Trophoblast cell (in vitro differentiated cells and primary cell): ENCODE measurements at places on chromosomes 11 and 22.

DNA sequence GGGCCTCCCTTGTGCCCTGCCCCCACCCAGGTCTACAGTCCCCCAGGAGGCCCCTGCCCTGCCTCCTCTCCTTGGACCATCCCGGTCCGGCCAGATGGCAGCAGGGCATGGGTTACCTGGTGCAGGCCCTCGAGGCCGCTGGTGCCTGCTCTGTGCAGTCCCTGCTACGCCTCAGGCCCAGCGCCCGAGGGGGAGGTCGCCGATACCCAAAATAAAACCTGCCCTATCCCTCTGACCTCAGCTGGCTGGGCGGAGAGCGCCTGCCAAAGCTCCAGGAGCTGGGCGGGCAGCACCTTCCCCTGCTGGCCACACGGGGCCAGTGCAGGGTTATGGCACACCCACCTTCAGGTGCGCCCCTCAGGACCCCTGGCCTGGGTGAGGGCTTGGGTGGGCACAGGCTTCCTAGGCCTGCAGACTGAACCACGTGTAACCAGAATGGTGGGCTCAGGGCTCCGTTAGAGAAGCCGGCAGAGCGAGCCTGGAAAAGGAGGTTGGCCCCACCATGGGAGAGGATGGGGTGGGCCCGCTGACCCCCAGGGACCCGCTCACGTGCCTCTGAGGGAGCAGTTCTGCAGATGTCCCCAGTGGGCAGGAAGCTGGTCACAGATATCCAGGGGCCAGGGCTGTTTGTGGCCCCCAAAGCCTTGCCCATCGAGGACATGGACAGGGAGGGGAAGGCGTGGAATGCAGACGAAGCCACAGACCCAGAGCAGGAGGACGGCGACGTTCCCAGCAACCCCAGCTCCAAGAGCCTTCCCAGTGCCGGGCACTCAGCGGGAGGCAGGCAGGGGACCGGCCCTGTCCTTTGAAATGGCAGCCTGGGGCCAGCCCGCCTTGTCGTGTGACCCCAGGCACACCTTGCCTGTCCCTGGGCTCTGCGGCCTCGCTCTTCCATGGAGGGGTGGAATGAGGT, 1.7 kb upstream of the TNNT3 start:
- no peak for DNase-seq

GRCh38 chr22:42294034-42294985, 23.9 kb upstream of the TCF20 start:
- DNase-seq, result peak; percentile 66

DNA sequence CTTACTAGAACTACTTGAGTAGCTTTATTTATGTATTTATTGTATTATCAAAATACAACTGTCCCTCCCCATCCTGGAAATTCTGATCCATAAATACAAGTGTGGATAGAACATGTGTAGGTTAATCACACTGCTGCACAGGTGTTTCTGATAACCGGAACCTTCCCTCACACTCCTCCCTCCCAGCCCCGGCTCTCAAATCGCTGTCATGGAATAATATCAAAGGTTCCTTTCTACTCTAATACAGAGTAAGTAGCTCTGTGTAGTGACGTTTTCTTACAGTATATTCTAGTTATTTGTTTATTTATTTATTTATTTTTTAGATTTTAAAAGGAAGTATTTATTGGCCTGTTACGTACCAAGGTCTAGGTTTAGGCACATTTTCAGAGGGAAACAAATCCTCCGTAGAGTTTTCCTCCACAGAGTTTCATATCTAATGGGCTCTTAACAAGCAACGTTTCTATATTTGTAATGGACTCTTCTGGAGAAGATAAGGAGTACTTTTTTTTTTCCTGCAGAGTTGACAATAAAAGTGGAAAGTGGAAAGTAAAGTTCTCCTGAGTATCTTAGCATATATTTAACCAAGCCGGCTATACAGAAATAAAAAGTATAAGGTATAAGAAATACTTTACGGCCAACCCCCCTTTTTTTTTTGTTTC, 129.0 kb upstream of the CARD18 start:
- no peak for DNase-seq

DNA sequence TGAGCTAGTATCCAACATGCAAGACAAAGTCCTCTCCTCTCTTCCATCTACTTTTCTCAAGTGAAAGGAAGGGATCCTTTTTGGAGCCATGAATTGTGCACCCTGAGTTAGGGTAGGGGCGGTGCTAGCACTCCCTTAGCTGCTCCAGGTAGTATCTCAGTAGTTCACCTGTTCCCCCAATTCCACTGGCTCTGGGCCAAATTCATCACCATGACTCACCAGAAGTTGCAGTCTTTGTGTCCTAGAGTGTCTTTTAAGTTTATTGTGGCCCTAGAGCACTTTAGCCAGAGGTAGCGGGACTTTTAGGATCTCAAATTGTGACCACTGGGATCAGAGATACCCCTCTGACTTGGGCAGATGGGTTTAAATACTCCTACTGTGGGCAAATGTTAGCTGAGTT, 398.6 kb upstream of the ANO5 start:
- no peak for DNase-seq

- DNase-seq, result no peak
These were observed 3.5 kb downstream of the PDXP start for GRCh38 chr22:37662039-37662438.

- DNase-seq, result no peak
These were observed 951 bp upstream of the EHD1 start for GRCh38 chr11:64879244-64879900.

- peak; percentile 36 for DNase-seq
These were observed 23.6 kb downstream of the DUSP8 start for GRCh38 chr11:1548221-1549070.

DNA sequence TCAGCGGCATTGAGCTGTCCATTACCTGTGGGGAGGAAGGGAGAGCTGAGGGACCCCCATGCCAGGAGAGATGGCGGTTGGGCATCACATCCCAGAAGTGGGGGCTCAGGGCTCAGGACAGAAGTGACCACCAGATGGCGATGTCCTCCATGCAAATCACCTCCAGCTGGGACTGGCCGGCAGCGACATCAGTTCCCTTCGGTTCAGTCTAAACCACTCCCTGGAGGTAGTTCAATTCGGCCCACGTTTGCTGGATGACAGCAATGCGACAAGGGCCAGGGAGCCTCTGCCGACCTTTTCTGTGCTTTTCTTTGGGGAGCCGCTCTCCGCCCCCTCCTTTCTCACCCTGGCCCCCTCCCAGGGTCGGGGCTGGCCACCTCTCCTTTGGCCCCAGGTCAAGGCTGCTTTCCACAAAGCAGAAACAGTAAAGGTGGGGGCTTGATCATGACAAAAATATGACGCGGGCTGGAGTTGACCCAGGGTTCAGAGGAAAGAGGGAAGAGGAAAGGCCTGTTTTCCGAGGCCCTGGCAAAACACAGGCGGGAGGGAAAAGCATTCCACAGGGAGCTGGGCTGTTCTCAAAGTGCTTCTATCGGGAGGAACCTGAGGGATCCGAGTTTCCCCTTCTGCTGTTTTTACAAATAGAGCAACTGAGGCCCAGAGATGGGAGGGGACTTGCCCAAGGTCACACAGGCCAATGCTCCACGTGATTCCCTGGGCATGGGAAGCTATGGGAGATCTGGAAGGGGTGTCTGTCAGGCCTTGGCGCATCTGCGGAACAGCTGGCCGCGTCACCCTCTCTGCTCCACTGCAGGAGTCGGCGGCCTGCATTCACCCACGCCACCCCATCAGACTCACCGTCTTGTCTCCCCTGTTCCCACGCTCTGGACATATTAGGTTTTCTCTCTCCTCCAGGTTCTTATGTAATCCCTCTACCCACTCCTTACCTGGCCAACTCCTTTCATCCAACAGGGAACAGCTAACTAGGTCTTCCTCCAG, 54.7 kb downstream of the FBXO7 start:
- DNase-seq, result peak; percentile 86

DNA sequence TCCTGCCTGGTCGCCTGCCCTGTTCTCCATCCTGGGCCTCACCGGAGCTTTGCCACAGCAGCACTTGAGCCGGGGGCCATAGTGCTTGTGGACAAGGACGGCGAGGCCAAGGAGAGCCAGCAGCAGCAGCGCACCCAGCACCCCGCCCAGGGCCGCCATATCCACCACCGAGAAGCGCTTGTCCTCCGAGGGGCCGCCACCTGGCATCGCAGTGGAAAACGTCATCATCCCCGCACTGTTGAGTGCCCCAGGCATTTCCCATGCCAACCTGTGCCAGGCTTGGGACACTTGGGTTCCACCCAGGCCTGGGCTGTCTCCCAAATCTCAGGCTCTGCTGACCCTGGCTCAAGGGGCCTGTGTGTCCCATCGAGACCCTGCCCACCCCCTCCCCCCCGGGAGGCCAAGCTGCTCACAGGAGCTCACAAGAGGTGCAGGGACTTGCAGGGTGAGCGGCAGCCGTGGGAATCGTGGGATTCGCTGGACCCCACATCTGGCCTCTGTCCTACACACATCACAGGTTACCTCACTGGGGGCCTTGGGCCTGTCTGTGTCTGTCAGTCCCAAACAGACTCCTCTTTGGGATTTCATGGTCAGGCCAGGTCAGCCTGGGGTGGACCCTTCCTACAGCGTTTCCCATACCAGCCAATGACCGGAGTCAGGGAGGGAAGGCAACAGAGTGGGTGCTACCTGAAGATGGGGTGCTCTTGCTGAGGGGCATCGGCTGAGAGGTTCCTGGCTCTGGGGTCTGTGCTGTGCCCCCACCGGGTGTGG, 2.3 kb upstream of the IRF7 start:
- no peak for DNase-seq

DNA sequence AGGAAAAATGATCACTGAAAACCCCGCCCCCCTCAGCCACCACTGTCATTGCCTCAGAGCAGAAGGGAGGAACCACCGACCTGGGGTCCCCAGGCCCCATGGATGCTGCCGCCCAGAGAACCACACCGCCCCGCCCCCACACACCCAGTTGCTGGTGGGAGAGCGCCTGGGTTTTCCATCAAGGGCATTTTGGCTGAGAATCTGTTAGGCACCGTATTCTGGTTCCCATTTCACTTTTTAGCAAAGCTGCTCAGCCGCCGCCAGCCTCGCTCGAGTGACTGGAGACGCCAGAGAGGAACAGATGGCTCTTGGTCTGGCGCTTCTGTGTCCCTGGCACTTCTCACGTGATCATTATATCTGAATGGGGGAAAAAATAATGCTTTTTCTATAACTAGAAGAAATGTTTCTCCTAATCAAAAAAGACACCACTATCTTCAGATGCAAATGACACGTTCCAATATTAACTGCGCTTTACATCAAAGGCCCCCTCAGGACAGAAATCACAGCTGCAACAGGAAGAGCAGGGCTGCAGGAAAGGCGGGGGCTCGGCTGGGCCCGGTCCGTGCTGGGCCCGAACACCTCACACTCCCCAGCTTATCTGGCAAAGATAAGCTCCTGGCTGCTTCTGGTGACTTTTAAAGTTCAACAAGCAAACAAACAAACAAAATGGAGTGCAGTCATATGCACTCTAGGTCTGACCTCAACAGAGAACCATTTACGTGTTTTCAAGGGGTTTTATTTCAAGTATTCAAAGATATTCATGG, 149.8 kb downstream of the MPPED1 start:
- no peak for DNase-seq

DNA sequence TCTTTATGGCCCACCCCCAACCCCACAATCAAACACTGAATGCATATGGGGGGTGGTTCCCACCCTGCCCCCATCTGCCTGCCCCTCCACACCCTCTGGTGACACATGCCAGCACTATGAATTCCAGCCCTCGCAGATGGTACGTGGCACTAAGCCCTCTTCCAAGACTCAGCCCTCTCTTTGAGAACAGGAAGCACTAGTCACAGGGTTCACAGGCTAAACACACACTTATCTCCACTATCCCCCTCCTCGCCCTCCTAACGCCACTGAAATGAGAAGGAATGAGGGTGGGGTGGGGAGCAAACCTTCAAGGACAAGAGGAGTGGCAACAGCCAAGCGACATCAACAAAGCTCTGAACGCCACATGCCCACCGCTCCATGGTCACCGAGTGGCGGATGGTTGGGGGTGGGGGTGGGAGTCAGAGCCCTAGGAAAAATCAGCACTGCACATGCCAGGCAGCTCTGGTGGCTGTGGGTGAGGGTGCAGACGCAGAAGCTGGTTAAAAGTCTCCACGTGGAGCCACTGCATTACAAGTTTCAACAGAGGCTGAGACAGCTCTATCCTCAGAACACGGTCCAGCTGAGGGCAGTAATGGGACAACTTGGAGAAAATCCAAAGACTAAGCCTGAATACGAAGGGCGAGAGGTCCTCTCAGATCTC, 33.6 kb downstream of the TMEM184B start:
- DNase-seq, result peak; percentile 72

DNA sequence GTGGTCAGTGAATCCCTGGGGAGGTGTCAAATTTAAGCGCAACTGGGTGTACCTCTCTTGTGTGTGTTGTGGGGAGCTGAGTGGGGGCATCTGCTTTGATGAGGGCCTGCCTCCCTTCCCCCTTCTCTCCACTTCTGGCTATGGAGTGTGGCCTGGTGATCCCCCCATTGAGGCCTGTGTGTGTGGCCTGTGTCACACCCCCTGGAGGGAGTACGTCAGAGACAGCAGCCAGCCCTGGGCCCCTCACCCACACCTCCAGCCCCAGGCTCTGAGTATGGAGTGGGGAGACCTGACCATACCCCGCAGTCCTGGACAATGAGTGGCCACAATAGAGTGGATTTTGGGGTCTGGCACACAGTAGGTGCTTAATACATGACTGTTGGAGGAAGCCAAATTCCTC, 51.4 kb upstream of the EIF3D start:
- no peak for DNase-seq

- peak; percentile 95 for DNase-seq
These were observed 63.3 kb upstream of the TNRC6B start for GRCh38 chr22:40114411-40114810.

GRCh38 chr11:88341522-88342251, 4.2 kb upstream of the CTSC start:
- DNase-seq, result no peak

DNA sequence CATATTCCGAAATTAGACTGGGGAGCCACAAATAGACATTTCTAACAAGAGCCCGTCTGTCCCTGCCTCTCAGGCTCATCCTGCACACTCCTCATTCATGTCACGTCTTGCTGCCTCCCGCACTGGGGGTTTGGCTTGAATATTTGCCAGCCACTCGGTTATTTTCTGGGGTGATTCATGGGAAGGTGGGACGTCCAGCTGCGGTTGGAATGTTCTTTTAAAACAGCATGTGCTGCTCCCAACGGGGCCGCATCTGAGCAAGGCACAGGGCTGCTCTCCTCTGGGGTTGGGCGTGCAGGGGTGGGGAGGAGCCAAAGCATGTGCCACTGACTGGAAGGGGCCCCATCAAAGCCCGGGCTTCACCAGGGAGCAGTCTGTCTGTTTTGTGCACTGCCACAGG, 25.9 kb upstream of the SLC5A4 start:
- DNase-seq, result no peak

GRCh38 chr22:32618441-32619140, 144.0 kb downstream of the FBXO7 start:
- DNase-seq, result no peak

- DNase-seq, result peak; percentile 78
These were observed 65.1 kb upstream of the LRRC55 start for GRCh38 chr11:57116654-57117053.
